Stimulated activated naive CD4-positive, alpha-beta T cell (primary cell): ENCODE measurements at places on chromosomes 6 and 20.

DNA sequence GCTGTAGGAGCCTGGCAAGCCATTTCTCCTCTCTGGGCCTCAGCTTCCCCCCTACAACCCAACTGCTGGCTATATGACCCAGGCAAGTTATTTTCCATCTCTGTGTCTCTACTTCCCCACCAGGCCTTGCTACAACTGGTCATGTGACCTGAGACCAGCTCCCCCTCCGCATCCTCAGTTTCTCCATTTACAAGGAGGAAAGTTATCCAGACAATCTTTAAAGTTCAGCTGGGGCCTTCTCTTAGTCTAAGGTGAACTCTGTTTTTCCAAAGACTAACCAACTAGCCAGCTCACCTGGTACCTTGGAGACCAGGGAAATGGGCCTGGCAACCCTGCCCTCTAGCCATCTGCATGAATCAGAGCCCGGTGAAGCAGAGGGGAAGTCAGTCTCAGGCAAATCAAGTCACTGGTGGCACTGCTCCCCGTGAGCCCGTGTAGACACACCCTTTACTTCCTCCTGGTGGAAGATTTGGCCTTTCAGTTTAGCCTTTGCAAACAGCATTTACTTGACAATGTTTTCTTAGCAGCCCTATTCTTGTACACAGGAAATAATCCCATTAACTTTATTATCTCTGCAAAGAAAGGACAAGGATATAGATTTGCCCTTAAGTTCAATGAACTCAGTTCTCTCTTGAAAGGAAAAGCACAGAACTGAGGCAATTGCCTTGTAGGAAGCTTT is 157.7 kb downstream of the VEGFA start:
- no peak for DNase-seq

- no peak for DNase-seq
Observed at GRCh38 chr20:50354721-50355589, 155.2 kb upstream of the PTPN1 start.

- no peak for DNase-seq
Observed at GRCh38 chr6:150260931-150261330, 107.9 kb upstream of the IYD start.

DNA sequence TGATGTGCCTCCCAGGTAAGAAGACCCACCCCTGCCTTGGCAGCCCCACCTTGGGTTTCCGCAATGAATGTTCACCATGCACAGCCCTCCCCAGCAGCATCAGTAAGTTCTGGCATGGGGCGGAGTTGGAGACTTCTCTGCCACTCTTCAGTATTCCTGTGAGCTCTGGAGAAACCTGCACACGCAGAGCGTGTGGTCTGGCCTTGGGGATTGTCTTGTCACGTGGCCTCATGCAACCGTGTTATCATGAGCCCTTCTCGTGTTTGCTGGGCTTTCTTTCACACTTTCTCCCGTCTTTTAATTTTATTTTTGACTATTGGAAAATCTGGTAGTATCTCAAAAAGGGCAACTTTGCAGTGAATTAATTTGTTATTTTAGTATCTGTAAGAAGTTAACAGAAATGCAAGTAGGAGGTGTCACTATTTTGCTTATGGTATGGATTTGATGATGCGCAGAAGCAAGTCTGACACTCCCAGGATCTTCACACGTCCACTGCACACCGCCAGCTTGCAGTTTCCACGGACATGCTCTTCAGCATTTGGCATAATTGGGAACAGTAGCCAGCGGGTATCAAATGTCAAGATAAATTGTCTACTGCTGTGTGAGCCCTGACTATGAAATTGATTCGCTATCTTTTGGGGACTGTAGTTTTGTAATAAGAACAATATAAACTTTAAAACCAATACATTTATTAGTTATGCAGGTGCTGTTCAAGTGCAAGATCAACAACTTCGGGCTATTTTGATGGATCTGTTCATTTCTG is 463.5 kb downstream of the QKI start:
- DNase-seq, result no peak

DNA sequence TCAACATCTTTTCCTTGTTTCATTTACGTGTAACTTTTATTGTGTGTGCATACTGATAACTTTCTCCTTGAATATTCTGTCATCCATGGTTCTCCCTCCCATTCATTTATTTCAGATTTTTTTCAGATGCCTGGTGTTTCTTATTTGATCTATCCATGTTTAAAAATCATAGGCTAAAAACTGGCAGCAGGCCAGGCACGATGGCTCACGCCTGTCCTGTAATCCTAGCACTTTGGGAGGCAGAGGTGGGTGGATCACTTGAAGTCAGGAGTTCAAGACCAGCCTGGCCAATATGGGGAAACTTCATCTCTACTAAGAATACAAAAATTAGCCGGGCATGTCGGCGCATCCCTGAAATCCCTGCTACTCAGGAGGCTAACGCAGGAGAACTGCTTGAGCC is 31.1 kb downstream of the ABT1 start:
- DNase-seq, result no peak

DNA sequence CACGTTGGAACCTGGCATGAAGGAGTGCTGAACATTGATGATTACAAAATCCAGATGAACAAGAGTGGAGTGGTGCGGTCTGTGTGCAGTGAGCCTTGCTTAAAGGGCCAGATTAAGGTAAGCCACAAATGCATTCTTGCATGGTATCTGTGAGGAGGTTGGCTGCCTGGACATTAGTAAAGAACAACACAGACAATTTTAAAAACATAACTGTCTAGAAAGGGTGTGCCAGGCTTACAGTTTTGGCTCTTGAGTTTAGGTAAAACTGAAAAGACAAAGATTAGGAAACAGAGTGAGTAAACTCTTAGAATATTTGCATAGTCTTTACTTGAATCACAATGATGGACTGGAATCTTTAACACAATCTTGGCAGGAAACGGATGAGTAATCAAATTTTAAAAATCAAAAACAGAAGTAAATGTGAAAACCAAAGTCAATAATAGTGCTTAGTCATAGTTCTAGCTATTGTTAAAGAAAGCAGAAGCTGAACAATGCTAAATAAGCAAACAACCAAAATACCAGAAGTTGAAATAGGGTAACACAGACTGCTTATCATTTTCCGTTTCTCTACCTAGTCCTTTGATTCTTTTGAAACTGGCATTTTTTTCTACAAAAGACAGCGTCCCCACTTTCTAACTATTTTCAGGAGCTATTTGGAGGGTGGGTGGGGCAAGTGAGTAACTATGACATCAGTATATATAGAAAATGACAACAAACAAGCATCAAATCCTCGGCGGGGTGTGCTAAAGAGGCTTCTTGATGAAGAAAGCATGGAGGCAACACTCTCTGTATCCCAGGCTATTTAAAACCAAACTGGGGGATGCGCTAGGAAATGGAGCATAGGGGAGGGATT is 185.8 kb upstream of the RAB32 start:
- DNase-seq, result no peak

DNA sequence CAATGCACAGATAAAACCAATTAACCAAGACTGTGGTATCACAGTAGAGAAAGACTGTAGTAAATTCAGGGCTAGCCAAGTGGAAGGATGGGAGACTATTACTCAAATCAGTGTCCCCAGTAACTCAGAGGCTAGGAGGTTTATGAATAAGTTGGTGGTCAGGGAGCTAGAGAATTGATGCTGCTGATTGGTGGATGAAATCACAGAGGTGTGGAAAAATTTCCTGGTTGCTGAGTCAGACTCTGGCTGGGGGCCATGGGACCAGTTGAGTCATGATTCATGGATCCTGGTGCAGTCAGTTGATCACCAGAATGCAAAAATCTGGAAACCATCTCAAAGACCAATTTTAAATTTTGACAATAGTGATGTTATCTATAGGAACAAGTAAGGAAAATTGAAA is 555.9 kb downstream of the C6orf118 start:
- no peak for DNase-seq

GRCh38 chr6:19210849-19211590 is 626.1 kb upstream of the ID4 start:
- no peak for DNase-seq

DNA sequence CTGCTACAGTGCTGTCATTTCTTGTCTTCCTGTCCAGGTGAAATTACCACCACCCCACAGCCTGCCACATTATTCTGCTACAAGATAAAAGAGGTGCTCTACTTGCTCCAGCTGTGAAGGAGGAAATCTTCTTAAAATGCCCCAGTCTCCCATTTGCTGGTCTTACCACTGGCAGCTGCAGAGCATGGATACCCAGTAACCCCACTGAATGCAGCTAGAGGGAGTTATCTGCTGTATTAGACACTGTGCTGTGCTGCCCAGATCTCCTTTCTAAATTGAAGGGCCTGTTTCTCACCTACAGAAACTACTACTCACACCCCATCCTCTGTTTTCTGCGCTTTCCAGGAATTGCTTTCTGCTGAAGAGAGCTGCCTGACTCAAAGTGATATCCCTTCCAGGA is 517.8 kb downstream of the PKHD1 start:
- DNase-seq, result no peak

DNA sequence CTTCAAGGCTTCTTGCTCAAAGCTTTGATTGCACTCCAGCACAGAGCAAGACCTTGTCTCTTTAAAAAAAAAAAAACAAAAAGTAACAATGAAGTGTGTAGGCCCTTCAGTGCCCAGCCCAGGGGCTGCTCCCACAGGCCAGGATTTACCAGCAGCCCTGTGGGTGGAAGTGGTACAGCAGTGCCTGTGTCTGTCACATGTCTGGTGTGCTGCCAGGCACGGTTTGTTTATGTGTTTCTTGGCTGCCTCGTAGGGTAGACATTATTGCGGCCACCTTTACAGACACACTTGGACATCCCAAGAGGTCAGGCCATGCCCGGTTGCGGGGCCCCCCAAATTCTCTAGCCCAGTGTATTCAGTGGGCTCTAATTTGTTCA is 12.7 kb downstream of the DYNLRB1 start:
- no peak for DNase-seq

DNA sequence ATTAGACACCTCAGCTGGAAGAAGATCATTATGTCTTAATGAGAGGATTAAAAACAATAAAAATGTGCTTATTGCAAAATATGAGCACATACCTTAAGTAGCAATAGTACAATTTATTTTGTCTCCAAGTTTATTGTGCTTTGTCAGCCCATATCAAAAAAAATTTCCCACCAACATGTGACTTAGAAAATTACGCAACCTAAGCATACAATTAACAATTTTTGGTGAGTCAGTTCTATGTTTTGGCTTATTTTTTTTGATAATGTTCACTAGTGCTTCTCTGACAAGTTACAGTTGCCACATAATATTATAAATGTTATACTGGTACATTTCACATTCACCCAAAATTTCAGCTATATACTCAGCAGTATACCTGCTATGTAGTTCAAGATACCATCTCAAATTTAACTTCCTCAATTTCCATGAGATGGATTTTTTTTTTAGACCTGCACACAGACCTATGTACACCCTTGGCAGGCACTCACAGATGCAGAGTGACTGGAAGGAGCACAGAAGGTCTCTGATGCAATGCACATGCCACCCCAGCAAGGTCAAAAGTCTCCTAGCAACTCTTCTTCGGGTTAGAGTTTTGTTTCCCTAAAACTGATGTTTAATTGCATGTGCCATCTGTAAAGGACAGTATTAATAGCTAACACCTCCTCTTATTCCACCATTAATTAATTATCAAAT is 112.4 kb downstream of the PRKN start:
- no peak for DNase-seq

- no peak for DNase-seq
Observed at GRCh38 chr20:42857446-42857845, 332.3 kb downstream of the PTPRT start.

DNA sequence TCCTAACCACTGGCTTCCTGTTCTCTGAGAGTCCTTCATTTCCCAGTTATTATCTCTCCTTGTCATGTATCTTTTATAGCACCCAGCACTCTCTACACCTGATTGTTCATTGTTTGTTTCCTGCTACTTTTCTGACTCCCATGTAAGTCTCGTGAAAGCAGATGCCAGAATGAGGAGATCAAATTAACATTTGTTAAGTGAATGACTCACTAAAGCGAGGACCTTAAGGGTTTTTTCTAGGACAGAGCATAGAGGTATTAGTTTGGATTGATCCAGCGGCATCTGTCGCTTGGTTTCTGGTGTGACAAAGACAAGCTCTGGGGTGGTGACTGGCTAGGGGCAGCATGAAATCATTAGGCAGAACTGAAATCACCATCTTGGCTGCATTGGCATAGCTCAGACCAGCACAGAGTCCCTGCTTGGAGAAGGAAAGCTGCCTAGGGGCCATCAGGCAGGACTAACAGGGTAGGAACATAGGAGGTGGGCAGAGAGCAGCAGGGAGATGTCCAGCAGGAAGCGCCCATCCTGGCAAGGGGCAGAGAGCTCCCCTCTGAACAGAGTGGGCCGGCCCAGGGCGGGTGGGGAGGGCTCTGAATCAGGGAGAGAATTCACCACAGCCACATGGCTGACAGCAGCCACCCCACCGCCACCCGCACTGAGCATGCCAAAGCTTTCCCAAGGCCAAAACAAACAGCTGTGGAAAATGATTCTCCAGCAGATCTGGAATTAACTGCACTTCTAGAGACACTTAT is 97.1 kb upstream of the CEP85L start:
- no peak for DNase-seq

GRCh38 chr6:168371185-168371584 is 51.6 kb upstream of the DACT2 start:
- no peak for DNase-seq

DNA sequence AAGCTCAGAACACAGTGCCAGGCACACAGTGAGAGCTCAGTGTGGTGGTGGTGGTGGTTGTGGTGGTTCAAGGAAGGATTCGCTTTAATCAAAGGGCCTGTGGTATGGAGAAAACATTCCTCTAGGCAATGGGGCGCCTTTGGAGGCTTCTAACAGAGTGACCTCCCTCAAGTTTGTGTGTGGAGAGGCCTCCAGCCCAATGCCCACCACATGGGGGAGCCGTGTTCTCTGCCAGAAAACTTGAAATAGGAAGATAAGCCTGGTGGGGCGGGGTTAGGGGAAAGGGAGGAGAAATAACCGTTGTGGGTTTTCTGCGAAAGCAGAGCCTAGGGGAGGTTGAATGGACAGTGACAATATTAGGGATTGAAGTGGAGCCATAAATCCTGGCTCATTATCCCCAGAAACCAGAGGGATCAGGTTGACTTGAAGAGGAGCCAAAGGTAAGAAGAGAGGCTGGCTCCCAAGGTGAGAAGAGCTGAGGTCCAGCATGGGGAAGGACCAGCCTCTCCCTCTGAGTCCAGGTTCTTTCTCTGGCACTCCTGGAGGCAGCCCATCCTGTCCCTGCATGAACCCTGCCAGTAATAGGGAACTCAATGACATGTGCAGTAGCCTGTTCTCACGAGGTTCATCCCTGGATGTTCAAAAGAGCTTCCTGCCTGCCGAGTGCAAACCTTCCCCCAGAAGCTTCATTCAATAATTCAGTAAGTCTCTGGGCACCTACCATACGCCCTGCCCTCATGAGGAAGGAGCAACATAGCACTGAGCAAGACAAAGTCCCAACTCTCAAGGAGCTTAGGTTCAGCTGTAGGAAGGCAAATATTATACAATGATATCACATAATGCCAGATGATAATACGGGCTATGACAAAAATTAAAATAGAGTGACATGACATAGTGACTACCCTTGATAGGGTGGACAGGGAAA is 51.4 kb downstream of the TGM2 start:
- no peak for DNase-seq
